ENCODE measurements at places on chromosomes 11 and 22.

GRCh38 chr11:62439785-62440602, 21.2 kb downstream of the SCGB1A1 start:
- DNase-seq = no peak

DNA sequence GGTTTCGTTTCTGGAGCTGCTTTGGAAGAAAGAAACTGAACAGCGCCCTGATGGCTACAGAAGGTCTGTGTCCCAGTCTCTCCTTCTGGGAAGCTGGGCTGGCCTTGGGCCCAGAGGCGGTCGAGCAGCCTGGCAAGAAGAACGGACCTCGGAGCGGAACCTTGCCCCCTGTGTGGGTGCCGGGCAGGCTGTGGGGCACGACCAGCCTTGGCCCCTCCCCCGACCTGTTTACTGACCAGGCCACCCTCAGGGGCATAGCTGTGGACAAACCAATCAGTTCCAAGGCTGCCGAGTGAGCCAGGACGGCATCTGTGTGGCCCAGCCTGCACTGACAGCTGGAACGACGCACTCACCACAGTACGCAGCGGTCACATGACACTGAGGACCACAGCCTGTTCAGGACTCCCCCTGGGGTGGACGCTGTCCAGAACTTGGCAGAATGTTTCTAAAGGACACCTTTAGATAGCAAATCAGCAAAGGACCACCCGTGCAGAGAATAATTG, 7.2 kb downstream of the PIM3 start:
- no peak for DNase-seq

GRCh38 chr22:45537734-45538181, 35.1 kb downstream of the FBLN1 start:
- DNase-seq = no peak

GRCh38 chr11:133966921-133967598, 10.3 kb upstream of the IGSF9B start:
- DNase-seq = peak; percentile 46

DNA sequence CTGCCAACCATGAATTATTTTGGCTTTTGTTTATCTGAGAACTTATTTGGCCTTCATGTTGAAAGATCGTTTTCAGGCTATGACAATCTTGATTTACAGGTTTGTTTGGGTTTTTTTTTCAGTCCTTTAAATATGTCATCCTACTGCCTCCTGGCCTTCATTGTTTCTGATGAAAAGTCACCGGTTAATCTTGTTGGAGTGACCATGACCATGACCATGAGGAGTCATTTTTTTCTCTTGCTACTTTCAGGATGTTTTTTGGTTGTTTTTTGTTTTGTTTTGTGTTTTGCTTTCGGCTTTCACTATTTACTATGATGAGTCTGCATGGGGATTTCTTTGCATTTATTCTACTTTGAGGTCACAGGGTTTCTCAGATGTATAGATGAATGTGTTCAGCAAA, 81.6 kb downstream of the BRD1 start:
- no peak for DNase-seq

GRCh38 chr11:119422809-119423508, at the start of gene THY1:
Gene THY1, minus strand, starts transcription at chr11:119423172. Its CDS starts 2,267 bp downstream, at chr11:119420905.
- no peak for DNase-seq

DNA sequence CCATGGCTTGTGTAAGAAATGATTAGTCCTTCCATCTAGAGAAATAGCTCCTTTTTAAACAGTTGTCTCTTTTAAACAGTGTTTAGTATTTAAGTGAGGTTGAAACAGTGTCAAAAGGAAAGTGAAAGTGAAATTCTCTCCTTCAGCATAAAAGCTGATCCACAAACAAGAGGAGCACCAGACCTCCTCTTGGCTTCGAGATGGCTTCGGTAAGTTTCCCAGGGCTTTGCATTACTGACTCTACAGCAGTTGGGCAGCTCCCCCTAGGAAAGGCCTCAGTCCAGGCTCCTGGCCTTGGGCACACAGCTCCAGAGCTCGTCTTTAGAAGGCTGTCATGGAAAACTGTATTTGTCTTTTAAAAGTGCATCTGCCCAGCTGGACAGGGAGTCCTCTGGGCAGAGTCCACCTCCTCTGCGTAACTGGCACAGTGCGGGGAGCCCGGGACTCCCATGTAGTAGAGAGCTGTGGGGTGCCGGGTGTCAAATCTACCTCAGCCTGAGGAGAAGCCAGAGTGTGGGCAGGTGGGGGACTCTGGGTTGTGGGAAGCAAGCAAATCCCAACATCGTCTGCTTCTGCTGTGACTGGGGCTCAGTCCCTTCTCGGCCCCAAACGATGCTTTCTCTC, at the start of gene PLAAT4:
PLAAT4 (plus strand) TSS at position 140 of the 624 bp plus-strand sequence; CDS start at position 201, 61 bp downstream.
- DNase-seq = peak; percentile 4

Data from effector CD8-positive, alpha-beta T cell (primary cell).